ENCODE measurements at places on chromosomes 13 and 19.

GRCh38 chr19:6218491-6219146 lies 61.2 kb downstream of the MLLT1 start:
- DNase-seq, result peak; percentile 71

DNA sequence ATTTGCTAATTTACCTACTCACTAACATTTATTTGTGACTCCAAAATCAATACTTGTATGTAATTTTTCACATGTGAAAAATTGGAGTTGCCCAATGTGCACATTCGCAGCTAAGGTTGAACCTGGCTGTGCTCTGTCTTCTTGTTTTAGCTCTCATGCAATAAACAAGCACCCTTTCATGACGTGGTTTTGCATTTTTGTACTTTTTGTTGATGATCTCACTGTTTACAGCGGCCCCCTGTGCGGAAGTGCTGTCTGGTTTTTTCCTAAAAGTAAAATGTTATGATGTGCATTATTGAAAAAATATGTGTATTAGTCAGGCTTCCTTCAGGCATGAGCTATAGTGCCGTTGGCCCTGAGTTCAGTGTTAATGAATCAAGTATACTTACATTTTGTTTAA lies 18.1 kb downstream of the DGKH start:
- DNase-seq, result no peak

- DNase-seq, result no peak
Observed at GRCh38 chr19:43705729-43706128, 10.1 kb upstream of the IRGC start.

GRCh38 chr13:51922771-51923480 lies 61.2 kb downstream of the CCDC70 start:
- DNase-seq, result no peak

DNA sequence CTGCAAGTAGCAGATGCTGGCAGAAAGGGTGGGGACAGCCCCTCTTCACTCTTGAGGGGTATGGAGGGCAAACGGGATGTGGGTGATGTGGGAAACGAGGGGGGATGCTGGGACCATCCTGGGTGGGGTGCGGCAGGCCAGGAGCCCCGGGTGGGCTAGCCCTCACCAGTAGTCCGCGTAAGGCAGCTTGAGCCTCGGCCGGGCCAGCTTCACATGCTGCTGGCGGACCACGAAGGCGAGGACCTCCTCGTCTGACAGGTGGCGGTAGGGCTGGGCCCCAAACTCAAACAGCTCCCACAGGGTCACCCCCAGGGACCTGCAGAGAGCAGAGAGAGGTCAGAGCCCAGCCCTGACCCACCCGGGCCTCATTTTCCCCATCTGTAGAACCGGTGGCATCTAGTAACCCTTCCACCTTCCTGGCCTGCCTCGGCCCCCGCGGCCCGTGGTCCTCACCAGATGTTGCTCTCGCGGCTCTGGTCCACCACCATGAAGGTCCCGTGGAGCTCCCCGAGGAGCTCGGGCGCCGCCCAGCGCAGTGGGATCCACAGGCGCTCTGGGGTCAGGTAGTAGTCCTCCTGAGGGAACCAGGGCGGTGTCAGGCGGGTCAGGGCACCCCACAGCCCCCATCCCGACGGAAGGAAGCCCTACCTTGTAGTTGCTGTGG lies 10.7 kb downstream of the LMTK3 start:
- no peak for DNase-seq

- DNase-seq, result no peak
Observed at GRCh38 chr13:77919921-77920294, 1.3 kb upstream of the EDNRB start.

- DNase-seq, result no peak
Observed at GRCh38 chr13:97259798-97260714, 37.9 kb downstream of the MBNL2 start.

DNA sequence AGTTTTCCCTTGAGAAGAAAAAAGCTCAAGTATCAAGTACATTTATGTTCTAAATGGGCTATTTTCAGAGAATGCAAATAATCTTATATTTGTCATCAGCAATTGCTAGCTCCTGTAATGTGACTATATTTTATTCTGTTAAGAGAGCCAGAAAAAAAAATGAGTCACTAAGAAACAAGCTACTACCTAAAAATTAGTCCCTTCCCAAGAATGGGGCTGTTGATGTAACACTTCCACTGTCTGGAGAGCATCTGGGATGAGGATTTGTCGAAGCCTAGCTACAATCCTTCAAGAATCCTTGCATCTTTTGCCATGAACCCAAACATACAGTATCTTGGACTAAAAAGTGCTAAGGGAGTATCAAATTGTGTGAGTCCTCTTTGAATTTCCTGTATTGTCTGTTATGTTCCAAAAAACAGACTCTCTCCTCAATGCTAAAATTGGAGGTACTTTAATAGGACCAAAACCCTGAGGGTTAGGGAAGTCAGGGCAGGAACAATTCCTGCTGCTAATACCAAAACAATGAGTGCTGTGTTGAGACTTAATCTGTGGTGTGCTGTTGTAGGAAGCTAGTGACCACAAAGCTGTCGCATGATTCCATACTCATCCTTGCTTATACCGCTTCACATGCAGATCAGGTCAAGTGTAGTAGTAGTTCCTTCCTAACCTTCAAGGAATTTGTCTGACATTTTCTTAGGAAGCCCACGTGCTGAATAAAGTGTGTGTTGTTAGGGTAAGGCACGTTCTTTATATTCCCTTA lies 4.9 kb upstream of the ZC3H13 start:
- DNase-seq, result no peak
